ENCODE measurements at places on chromosomes 1 and 21.
A peak's percentile ranks its signal among the peaks of the same experiment; 100 is the strongest.

DNA sequence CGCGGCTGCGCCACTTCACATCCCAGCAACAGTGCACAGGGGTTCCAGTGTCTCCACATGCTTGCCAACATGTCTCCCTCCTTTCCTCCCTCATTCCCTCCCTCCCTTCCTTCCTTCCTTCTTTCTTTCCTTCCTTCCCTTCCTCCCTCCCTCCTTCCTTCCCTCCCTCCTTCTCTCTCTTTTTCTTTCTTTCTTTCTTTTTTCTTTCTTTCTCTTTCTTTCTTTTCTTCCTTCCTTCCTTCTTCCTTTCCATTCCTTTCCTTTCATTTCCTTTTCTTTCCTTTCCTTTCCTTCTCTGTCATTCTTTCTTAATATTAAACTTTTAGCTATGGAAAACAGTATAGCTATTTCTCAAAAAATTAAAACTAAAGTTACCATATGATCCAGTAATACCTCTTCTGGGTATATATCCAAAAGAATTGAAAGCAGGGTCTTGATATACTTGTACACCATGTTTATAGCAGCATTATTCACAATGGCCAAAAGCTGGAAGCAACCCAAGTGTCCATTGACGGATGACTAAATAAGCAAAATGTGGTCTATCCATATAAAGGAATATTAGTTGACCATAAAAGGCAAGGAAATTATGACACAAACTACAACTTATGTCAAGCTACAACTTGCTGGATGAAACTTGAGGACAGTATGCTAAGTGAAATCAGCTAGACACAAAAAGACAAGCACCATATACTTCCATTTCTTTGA is 55.0 kb upstream of the TLR5 start:
- no peak for DNase-seq

GRCh38 chr1:173590557-173590956 is 12.3 kb downstream of the SLC9C2 start:
- DNase-seq: no peak

- DNase-seq: no peak
Measured at GRCh38 chr1:243495442-243496186, 239.8 kb downstream of the SDCCAG8 start.

DNA sequence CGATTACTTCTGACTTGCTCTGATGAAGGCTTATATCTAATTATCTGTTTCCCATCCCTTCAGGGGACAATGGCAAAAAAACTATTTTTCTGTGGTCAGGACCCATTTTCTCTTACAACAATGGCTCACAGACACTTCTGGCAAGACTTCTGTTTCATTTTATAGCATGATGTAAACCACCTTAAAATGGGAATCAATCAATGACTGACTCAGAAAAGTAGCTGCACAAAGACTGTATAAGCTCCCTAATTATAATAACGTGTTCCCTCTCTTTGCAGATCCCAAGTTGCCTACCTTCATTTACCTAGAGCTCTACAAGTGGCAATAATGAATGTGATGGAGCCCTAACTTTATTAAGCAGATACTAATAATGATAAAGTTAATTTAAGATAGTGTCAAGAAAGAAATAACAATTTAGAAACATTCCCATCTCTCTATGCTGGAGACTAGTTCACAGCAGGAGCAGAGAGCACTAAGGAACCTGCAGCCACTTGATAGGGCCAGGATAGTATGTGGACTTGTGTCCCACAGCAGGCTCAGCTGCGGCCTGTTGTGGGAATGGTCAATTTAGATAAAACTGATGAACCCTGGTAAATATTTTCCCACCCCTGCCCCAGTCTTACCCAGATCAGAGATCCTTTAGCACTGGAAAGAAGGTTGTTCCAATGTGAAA is 538 bp downstream of the GBP2 start:
- no peak for DNase-seq

- DNase-seq: no peak
Measured at GRCh38 chr1:22750685-22751051, 40.0 kb downstream of the EPHB2 start.

DNA sequence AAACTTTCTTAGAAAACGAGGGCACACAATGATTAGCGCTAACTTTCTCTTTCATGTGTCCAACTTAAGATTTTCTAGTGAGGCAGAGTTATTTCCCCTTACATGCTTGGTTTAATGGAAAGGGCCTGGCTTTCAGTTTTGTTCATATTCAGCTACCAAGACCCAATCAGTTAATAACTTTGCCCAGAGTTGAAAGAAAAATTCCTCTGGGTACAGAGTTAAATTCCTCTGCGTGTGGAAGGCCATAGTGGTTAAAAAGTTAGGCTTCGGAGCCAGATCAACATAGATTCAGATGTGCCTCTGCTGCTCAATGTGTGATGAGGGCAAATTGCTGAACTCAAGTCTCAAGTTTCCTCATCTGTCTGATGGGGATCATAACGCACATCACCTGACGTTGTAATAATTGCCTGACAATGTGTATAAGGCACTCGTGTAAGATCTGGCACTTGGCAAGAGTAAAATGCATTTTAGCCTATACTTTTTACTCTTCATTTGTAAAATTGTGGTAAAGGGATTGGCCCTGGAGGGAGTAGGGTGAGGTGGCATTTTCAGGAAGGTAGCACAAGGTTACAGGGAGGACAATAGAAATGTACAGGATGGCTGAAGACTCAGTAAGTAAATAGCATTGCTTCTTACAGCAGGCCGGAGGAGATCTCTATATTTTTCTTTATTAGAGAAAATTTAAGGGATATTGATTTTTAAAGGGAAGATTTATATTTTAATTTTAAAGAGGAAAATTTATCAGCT is 103.4 kb downstream of the ROR1 start:
- no peak for DNase-seq

DNA sequence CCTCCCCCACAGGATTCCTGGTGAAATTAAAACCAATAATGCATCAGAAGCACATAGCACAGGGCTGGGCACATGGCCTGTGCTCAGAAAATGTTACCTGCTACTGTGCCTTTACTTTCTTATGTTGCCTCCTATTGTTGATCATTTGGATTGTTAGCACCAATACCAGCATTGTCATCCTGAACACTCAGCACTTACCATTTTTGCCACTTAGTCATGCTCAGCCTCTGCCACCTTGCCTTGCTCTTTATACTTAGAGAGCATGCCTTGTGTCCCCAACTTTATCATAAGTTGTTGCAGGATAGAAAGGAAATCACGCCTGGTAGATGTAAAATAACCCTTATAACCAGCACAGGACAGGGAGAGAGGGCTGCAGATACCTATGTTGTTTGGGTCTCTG is 361.0 kb upstream of the RUNX1 start:
- DNase-seq: no peak

DNA sequence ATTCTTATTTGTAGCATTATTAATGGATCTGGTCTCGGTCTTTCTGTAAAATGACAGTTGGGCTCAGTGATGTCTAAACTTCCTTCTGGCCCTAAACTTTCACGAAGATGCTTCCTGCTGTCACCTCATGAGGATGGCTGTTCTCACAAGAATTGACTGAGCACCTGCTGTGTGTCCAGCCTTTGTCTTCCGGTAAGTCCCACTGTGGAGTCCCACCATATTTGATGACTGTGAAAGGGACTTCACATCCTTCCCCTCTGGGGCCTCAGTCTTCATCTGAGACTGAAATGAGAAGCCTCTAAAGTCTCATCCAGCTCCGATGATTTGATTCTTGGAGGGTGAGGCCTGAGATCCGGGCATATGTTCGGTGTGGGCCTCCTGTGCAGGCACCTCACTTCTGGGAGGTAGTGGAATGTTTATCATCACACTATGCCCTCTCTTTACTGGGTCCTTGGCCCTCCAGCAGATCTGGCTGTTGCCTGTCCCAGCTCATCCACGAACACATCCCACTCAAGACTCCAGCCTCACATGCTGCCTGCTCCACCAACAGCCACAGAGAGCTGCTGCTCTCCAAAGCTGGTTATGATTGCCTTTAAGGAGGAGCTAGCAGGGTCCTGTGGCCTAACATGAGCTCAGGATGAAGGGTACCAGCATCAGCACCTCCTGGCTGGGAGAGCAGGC is 95.8 kb downstream of the KCNN3 start:
- no peak for DNase-seq

GRCh38 chr1:228650141-228650540 is 85.1 kb upstream of the RHOU start:
- DNase-seq: no peak

- no peak for DNase-seq
Measured at GRCh38 chr1:234862360-234862943, 252.5 kb upstream of the IRF2BP2 start.

DNA sequence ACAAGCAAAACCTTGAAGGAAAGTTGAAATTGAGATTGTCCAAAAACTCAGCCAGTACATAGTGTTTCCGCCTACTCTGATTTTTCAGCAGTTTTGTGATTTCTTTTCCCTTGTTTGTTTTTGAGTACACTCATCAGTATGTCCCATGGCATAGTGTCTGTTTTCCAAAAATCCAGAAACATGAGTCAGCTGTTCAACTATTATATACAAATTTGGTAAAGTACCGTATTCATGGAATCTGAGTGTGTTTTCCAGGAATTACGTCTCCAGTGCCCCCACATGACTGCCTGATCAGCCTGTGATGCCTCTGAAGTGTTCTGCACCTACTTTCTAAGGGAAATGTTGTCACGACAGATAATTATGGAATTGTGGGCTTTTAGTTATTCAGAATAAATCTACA is 186.8 kb downstream of the LTN1 start:
- no peak for DNase-seq

DNA sequence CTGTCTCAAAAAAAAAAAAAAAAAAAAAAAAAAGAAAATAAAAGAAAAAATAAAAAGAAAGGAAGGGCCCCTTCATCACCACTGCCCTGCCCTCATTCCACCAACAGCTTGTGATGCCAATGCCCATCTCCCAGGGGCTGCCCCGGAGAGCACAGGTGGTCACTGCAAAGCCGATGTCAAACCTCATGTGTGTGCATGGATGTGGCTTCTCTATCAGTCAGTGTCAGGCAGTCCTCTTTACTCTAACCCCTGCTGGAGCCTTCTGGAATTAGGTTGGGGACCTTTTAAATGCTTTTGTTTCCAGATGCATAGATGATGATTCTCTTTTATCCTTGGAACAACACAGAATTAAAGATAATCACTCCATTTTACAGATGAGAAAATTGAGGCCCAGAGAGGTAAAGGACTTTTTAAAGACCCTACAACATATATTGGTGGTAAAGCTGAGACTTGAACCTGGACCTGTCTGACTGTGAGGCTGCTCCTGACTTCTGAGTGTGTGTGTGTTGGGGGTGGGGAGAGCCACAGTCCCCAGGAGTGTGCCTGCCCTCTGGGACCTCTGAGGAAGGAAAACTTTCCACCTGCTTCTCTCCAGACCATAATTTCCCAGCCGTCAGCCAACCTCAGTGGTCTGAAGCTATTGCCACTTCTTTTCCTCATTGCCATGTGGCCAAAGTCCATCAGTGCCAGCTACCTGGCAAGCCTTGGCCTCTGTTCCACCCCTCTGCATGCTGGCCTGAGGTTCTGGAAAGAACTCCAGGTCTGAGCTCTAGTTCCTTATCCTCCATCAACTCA is 3.0 kb upstream of the TMEM54 start:
- no peak for DNase-seq

DNA sequence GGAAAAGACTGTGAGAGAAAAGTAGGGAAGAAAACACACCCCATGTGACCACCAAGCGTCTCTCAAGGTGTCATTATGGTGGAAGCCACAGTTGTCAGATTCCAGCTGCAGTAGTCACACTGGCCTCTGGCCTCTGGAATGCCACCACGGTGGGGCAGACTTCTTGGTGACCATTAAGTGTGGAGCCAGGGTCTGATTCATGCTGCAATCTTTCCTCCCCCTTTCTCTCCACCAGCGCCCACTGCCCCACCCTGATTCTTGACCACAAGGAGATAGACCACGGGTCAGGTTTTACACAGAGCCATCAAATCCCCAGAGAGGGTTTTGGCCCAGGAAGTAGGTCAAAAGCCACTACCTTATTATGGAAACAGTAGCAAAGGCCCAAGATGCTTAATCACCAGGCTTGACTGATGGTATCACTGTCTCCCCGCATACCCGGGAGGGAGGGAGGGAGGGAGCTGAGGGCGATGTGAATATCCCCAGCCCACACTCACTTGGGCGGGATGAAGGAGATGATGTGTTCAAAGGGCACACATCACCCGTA is 52.7 kb upstream of the GRHL3 start:
- no peak for DNase-seq

- DNase-seq: no peak
Measured at GRCh38 chr1:67616394-67616985, 68.5 kb upstream of the GADD45A start.

DNA sequence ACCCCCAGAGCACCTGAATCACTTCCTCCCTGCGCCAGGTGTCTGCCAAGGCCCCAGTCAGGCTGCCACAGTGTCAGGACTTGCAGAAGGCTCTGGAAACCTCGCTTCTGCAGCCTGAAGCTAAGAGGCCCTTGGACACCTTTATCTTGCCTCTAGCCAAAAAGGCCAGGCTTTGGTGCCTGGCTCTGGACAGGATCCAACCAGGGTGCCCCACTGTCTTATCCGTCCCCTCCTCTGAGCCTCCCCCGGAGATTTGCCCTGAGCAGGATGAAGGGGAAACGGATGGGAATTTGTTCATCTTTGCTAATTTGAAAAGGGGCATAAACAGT is 12.8 kb upstream of the CLSTN1 start:
- no peak for DNase-seq

DNA sequence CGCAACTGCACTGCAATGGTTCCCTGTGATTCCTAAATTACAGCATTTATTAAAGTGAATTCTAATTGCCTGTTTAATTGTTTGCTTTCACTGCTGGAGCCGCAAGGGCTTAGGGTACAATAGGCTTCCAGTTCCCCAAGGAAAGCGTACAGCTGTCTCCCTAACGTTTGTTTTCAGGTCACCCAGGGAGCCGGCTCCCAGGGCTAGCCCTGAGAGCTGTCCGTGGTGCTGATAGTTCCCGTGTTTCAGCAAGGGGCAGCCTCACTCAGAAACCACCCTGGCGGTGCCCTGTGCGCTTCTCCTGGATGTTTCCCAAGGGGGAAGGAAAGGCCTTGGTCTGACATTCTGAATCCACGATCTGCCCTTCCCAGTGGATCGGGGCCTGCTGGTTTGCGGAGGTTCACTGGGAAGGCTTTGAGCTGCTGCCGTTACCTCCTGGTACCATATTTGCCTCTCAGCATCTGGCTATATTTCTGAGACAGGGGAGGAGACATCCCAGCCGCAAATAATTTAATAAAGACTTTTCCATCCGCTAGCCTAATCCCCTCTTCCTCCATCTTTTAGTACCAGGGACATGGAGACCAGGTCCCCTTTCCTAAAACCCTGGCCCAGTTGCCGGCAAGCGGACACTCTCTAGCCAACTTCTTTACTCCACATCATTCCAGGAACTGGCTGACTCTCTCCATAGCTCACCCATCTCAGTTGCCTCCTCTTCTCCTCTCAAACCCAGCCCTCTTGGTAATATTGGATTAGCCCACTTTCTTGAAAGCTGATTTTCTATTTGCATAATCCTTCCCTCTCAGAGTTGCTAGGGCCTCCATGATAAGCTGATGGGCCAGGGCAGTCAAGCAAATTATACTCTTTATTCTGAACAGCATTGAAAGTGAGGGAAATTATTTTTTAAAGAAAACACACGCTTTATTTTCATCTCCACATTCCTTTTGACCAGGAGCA is 149.0 kb downstream of the IGSF21 start:
- DNase-seq: peak; percentile 71

GRCh38 chr1:192762265-192762664 is 46.6 kb upstream of the RGS2 start:
- no peak for DNase-seq
